Airway epithelial cell (primary cell): ENCODE measurements at places on chromosomes 4 and X. TPM values are rescaled to one million over a fixed set of nuclear protein-coding genes. Genes with fewer than 3 reads are reported as not detected.

SPANXB1 gene
- not detected in 2 replicates for total RNA-seq

MTMR8 gene
- 0.49 TPM in 1 of 2 replicates, not detected in the other for total RNA-seq

FRAS1 gene
- 4.5 and 8.8 TPM in 2 replicates for total RNA-seq

RNF212 gene
- total RNA-seq: 0.35 TPM in 1 of 2 replicates, not detected in the other

GLRA3 gene
- not detected in 2 replicates for total RNA-seq

FAM47E gene
- 0.56 TPM in 1 of 2 replicates, not detected in the other for total RNA-seq

GPM6B gene
- total RNA-seq: 2.8 and 5.7 TPM in 2 replicates

TMEM129 gene
- total RNA-seq: 39.3 and 47.7 TPM in 2 replicates

UGT2B15 gene
- 1.2 TPM in 1 of 2 replicates, not detected in the other for total RNA-seq

SATL1 gene
- not detected in 2 replicates for total RNA-seq

SLC34A2 gene
- 0.09 and 0.21 TPM in 2 replicates for total RNA-seq

FMR1NB gene
- not detected in 2 replicates for total RNA-seq

CENPI gene
- total RNA-seq: 11.9 and 16.1 TPM in 2 replicates

CLGN gene
- 0.07 TPM in 1 of 2 replicates, not detected in the other for total RNA-seq

TRIM60 gene
- total RNA-seq: not detected in 2 replicates

CLTRN gene
- total RNA-seq: 0.46 and 0.85 TPM in 2 replicates

GPAT3 gene
- 1.2 and 1.8 TPM in 2 replicates for total RNA-seq

TAF7L gene
- not detected in 2 replicates for total RNA-seq

CLNK gene
- not detected in 2 replicates for total RNA-seq

RELL1 gene
- total RNA-seq: 18.0 and 31.0 TPM in 2 replicates

ZCCHC4 gene
- total RNA-seq: 9.7 and 15.9 TPM in 2 replicates

BMPR1B gene
- total RNA-seq: 3.5 and 5.2 TPM in 2 replicates

EDA gene
- 1.2 and 1.5 TPM in 2 replicates for total RNA-seq
